ENCODE measurements at places on chromosomes 7 and 10.

- no peak for DNase-seq
These were observed 79.6 kb downstream of the PTEN start for GRCh38 chr10:87942884-87943527.

- no peak for DNase-seq
These were observed 186.1 kb downstream of the BMPER start for GRCh38 chr7:34091321-34091917.

DNA sequence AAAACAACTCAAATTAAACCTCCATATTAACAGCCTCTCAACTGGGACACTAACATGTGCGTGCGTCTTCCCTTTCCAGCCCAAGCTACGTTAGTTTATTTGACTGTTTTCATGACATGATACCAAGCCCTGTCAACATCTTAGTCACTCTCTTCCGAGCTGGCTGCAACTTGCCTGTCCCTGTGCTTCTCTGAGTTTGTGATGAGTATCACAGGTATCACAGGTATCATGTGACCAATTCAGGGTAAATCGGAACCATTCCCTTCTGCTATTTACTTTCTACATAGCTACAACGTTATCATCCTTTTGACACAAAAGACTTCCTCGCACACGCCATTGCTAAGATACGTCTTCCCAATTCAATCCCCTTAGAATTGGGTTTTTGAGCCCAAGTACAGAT is 70.2 kb downstream of the CAV1 start:
- DNase-seq = no peak

GRCh38 chr7:54559401-54559800 is 17.2 kb downstream of the VSTM2A start:
- DNase-seq = no peak

GRCh38 chr10:80409121-80409520 is 770 bp downstream of the PRXL2A start:
- DNase-seq = no peak

DNA sequence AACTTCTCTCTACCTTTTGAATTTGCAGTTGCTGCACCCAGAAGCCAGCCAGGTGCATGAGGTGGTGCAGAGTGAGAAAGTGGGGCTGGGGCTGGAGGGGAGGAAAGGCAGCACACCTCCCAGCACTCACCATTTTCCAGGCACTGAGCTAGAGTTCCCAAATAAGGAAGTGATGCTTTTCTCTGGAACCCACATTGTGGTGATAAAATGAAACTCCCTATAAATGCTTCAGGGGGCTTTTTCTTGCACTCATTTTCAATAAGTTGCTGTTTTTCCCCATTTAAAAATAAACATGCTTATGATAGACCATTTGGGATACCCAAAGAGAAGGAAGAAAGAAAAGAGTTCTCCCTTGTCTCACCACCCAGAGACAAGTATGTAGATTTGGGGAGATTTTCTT is 42.8 kb upstream of the TNS3 start:
- no peak for DNase-seq

DNA sequence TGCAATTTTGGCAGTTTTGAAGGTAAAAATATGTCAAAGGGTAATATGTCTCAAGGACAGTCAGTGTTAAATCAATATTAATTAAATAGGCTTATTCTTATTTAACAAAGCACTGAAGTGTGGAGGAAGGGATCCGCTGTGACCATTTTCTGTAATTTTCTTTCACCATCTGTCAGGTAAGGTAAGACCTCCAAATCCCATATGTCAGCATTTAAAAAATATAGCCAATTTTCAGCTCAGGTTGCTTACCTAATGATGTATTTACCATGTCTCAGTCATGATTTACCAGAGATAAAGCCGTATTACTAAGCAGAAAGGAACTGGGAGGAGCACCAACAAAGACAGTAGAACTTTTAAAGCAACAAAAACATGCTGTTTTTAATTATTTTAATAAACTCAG is 683.9 kb downstream of the CCSER2 start:
- DNase-seq = no peak

GRCh38 chr7:148718431-148718830 is 19.7 kb downstream of the CUL1 start:
- no peak for DNase-seq

- DNase-seq = no peak
These were observed 80.5 kb downstream of the TBXAS1 start for GRCh38 chr7:139909379-139910050.

DNA sequence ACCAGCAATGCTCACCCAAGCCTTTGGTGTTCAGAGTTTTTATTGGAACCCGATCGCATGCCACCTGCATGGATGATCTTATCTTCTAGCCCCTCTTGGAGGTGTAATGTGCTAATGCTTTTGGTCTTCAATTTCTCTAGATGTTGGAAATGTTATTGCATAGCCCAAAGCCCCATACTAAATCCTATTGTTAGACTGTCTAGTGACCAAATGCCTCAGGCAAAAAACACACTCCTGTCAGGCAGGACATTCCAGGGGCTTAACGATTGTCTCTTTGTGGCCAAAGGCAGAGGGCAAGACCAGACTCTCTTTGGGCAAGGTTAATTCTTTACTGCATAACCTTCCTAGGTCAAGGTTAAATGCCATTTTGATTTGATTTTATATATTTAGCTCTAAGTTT is 187.9 kb downstream of the BMPER start:
- no peak for DNase-seq

DNA sequence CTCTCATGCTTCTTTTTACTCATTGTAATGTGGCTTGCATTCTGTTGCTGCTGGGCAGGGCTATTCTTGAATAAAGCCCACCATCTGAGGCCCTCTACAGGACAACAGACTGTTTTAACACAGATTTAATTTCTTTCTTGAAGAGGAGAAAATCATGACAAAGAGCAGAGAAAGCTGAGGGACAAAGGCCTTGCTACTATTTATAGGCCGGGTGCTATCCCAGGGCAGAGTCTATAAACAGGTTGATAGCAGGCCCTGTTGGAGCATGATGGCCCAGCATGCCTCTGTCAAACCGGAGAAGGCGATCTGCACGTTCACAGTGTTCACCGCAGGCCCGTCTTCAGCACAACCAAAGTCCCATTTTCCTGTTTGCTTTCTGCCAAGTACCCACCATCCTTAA is 3.0 kb downstream of the VIPR2 start:
- no peak for DNase-seq

DNA sequence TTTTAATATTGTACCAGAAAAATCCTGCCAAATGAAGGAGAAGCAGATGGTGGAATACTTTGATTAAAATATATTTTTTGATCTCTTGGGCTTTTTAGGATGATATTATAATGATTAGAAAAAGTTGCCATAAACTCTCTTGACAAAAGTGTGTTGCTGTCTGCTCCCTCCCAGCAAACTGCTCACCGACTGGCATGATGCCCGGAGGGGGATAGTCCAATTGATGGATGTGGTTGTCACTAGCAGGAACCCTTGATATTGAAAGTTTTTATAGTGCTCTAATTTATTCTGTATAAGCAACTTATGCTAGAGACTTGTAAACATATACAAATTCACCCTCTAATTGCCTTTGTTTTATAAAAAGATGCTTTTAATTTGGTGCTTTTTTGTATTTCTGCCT is 114.0 kb downstream of the DNAH11 start:
- no peak for DNase-seq

DNA sequence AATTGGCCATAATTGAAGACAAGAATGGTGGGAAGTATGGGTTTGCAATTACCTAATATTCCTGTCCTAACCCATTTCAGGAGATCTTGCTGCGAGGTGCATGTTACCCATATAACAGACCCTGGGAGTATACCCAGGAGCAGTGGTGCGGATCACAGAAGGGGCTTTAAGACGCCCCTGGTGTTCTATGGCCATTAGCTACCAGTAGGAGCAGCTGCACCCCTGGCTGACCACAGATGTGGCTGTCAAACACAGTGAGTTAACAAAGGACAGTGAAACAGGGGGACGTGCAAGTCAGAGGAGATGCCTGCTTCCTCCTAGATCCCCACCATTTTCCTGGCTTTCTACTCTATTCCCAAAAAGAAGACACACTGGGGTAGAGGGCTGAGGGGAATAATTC is 25.2 kb downstream of the AOC1 start:
- no peak for DNase-seq

GRCh38 chr7:45582868-45583277 is 8.7 kb downstream of the ADCY1 start:
- no peak for DNase-seq

GRCh38 chr10:132095403-132096113 is 29.8 kb downstream of the JAKMIP3 start:
- no peak for DNase-seq

- DNase-seq = no peak
These were observed 79.4 kb upstream of the FEZF1 start for GRCh38 chr7:122383934-122384333.

DNA sequence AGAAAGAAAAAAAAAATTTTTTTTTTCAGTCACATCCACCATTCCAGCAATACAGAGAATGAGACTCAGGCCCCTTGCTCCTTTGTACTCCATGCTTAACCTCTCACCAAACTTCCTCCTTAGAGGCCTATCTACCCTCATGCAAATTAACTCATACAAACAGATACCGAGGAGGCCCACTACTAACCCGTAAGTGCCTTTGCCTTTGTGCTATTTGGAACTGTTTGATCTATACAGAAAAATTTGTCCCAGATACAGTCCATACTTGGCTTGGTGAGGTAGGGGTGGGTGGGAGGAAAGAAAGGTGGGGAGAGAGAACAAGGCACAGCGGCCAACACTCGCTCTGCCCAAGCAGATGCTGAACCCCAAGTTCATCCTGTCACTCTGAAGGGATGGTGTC is 87.8 kb upstream of the DUSP5 start:
- DNase-seq = no peak

DNA sequence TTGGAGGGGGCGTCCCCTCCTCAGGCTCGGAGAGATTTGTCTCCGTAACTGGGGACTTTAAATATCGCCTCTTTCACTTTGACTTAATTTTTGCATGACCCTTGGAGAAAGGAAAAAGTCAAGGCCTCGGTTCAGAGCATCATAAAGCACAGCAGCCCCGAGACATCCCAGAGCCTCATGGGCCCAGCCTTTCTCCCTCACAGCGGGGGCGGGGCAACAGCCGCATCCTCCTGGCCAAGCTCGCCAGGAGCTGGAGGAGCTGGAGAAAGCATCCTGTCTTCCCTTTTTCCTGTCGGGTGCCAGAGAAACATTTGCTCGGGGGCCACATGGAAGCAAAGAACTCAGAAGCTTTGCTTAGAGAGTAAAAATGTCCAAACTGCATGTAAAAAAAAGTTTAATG is 43.6 kb upstream of the DPYSL4 start:
- DNase-seq = no peak

DNA sequence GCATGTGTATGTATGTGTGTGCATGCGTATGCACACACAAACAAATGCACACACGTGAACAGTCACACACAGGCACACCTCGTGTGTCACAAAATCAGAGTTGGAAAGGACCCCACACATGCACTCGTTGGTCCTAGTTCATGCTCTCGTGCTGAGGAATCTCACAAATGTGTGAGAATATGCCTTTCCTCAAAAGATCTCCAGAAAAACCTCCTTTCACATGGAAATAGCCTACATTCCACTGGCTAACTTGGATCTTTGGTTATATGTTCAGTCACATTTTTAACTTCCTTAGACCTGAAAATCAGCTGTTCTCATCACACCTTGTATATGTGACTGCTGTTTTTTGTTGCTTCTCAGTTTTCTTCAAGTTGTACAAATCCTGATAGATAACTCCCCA is 256.7 kb downstream of the DPP6 start:
- no peak for DNase-seq
